ENCODE measurements at places on chromosomes 2 and 18. TPM values are rescaled to one million over a fixed set of nuclear protein-coding genes. Genes with fewer than 3 reads are reported as not detected.

The DYNAP gene
- not detected for total RNA-seq

- no peak for DNase-seq
These were observed 155.1 kb upstream of the TCF4 start for GRCh38 chr18:55743133-55743532.

DNA sequence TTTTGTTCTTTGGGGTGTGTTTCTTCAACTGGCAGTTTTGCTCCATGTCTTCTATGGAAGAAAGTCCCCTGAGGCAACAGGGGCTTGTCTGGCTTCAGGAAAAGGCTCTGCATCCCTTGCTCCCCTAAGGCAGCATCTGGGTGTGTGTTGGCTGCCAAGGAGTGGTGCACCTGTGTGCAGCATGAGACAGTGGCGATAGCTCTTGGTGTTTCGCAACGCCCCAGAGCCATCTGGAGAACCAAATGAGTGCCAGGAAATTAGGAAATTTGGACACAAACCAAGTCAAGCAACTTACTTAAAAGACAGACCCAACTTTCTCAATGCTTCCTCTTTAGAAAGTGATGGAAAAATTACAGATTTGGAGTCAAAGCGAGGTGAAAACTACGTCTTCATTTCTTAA is 1044.4 kb upstream of the CNTNAP5 start:
- DNase-seq: no peak

- no peak for DNase-seq
These were observed 129.9 kb downstream of the PRPF40A start for GRCh38 chr2:152587187-152587947.

The EIF5B gene
- 57.4 TPM for total RNA-seq

DNA sequence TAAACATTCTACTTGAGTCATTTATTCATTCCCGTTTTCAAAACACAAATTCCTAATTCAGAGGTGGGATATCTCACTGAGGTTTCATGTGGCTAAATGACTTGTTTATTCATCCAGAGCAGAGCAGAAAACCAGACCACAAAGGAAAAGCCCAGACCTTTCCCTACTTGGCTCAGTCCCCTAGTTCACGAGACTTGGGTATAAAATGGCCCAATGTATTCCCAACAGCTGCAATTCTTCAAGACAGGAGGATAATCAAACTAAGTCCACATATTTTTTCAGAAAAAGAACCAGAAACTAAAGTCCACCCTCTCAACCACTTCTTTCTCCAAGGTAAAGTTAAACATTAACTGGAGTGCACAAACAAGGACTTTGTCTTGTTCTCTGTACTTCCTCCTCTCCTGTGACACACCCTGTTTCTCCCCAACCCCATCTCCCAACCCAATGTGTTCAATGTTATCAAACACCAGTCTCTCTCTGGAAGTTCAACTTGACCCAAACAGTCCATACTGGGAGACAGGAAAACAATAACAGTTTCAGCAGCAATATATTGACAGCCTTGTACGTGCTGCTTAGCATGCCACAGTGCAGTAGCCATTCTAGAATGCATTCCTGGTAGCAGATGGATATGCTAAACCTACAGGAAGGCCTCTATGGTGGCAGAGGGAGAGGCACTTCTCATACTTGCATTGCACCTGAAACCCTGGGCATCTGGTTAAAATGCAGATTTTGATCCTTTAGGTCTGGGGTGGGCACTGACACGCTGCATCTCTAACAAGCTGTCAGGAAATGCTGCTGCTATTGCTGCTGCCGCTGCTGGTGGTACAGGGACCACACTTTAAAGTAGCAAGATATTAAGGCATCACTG is 110.7 kb downstream of the INO80D start:
- no peak for DNase-seq

GRCh38 chr2:234666911-234667310 is 170.0 kb upstream of the ARL4C start:
- DNase-seq: no peak

GRCh38 chr18:23635283-23636070 is 27.2 kb downstream of the ANKRD29 start:
- no peak for DNase-seq

- DNase-seq: no peak
These were observed 215.2 kb upstream of the NT5C1B start for GRCh38 chr2:18804536-18804935.

DNA sequence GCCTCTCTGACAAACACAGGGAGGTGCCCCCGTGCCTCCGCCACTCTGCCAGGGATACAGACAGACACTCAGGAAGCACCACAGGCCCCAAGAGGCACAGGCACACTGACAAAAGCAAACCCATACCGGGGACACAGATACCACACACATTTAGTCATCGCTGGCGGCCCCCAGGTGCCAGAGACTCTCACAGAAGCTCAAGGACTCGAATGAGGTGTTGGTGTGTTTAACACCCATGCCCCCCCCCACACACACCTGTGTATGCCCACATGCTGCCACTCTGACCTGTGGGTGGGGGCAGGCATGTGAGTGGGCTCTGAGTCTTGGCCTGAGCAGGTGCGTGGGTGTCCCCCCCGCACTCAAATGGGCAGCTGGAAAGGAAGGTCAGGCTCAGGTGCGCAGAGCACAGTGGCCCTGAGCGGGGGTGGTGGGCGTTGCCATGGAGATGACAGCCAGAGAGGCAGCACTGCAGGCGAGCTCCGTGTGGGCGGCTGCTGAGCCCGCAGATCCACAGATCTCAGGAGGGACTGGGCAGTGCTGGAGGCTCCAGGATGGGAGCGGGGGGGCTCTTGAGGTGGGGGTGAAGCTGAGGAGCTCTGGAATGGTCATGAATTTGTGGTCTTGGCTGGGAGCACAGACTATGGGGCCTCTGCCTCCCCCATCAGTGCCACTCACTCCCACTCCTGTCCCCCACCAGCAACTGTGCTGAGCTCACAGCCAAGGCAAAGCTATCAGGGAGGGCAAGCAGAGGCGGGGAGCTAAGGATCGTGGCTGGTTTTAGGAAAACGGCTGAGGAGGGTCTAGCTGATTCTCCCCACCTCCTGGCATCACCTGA is 73.9 kb upstream of the TAF1B start:
- DNase-seq: peak; percentile 65

The SLC40A1 gene
- 0.56 TPM for total RNA-seq

DNA sequence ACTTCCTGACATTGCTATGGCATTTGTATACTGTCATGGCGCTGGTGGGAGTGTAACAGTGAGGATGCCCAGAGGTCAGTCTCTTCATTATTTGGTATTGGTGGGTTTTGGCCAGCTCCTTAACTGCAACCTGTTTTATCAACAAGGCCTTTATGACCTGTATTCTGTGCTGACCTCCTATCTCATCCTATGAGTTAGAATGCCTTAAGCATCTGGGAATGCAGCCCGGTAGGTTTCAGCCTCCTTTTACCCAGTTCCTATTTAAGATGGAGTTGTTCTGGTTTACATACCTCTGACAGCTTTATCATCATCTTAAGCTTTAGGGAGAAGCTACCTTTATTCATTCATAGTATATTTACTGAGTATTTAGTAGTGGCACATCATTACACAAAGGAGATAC is 103.8 kb downstream of the RAPGEF4 start:
- no peak for DNase-seq

DNA sequence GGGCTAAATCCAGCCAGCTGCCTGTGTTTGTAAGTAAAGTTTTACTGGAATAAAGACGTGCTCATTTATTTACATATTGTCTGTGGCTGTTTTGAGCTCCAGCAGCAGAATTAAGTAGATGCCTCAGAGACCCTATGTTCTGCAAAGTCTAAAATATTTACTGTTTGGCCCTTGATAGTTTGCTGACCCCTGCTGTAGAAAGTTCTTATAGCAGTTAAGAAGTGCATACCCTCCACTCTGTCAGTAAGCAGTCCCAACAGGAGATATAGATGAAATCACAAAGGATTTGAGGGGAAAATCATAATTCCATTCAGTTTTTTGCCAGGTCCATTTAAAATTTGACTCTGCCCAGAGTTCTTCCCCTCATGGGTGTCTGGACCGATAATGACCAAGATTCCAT is 50.1 kb upstream of the ITM2C start:
- no peak for DNase-seq

The C1GALT1C1L gene
- total RNA-seq: 0.49 TPM

DNA sequence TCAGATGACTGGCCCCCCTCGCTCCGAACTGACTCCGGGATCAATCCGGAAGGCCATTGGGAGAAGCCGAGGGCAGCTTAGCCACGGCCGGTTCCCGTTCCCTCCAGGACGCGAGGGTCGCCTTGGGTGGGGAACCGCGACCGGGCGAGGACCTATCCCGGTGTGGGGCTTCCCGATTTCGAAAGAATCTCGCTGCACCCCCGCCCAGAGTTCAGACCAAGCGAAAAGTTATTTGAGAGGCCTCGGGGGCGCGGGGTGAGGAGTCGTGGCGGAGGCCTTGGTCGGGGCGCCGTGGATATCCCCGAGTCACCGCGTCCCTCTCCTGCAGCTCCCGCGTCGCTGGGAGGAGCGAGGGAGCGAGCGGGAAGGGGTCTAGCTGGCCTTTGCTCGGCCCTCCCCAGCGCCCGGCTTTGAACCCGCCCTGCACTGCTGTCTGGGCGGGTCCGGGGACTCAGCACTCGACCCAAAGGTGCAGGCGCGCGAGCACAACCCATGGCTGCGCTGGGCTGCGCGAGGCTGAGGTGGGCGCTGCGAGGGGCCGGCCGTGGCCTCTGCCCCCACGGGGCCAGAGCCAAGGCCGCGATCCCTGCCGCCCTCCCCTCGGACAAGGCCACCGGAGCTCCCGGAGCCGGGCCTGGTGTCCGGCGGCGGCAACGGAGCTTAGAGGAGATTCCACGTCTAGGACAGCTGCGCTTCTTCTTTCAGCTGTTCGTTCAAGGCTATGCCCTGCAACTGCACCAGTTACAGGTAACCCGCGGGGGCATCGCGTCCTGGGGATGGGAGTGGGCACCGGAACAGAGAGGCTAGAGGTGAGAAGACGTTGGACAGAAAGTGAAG is at the start of gene CYP27A1:
CYP27A1 (plus strand) TSS at position 457 of the 837 bp plus-strand sequence; CDS start at position 493, 36 bp downstream.
- peak; percentile 50 for DNase-seq

- no peak for DNase-seq
These were observed 171.2 kb downstream of the CMPK2 start for GRCh38 chr2:6694555-6694954.

DNA sequence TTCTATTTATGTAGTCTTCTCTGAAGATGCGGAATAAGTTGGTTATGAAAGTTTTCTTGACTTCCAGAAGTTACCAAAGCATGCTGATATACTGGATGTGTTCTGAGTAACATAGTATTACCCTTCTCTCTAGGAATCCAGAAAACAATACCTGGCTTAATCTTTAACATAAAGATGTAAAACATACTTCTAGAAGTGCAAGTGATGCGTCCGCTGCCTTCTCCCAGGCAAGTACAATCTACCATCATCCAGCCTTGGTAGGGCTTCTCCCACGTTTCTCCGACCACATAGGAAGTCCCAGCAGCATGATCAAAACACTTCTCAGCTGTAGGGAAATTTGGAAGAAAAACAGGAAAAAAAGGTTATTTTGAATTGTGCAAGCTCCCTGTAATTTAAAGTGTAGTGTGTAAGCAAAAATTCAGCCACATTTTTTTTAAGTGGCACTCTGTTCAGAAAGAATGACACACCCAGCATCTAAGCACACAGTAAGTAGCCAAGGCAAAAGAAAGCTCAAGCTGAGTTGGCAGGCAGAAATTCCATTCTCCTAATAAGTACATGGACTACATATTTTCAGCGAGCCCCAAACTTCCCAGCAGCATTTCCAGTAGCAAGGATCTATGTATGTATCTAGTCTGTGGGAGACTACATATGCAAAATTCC is 5.2 kb downstream of the FN1 start:
- no peak for DNase-seq

The NPPC gene
- 18.5 TPM for total RNA-seq

The REG3G gene
- total RNA-seq: not detected

The UGT1A10 gene
- total RNA-seq: not detected

GRCh38 chr2:46296216-46296839 is 879 bp upstream of the EPAS1 start:
- peak; percentile 17 for DNase-seq

DNA sequence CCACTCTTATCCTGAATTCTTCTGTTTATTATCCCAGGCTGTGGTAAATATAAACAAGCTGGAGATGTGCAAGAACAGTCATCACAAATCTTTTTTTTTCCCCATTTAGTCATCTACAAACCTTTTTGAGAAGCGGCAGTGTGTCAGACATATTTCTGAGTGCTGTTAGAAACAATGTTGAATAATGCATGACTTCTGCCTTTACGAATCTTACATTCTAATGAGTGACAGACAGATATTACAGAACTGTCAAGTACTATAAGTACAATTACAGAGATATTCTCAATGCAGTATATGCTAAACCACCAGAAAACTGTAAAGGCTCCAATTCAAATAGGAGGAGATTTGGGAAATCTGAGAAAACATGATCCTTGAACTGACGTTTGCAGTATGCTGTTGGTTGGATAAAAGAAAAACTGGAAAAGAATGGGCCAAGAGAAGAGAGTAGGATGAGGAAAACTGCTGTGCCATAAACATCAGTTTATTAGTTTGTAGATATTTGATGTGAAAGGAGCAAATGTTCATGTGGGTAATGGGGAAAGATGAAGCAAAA is 379.5 kb upstream of the SLC8A1 start:
- DNase-seq: no peak

The OXER1 gene
- total RNA-seq: not detected

GRCh38 chr2:118246726-118247125 is 158.5 kb downstream of the INSIG2 start:
- no peak for DNase-seq

- DNase-seq: no peak
These were observed 30.2 kb upstream of the DOCK10 start for GRCh38 chr2:225072444-225072843.

DNA sequence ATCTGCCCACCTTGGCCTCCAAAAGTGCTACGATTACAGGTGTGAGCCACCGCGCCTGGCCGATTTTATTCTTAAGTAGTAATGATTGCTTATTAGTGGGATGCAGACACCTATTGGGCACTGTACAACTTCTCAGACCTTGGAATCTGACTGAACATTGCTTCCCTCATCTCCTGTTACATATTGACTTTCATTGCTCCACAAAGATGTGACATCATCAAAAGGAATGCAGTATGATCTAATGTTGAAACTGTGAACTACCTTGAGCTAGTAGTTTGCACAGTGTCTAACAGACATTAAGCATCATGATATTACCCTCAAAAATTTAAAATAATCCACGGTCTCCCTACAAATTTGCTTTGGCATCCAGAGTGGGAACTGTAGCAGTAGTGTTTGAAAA is 109.8 kb upstream of the SIX2 start:
- no peak for DNase-seq

- no peak for DNase-seq
These were observed 16.6 kb downstream of the SESTD1 start for GRCh38 chr2:179248024-179248348.

- DNase-seq: no peak
These were observed 48.5 kb downstream of the GAREM1 start for GRCh38 chr18:32422201-32422600.

The RNF144A gene
- total RNA-seq: 40.2 TPM

All from glutamatergic neuron (in vitro differentiated cells).